ENCODE measurements at places on chromosomes 2 and 18.

GRCh38 chr18:48917579-48918517 is 32.9 kb downstream of the SMAD7 start:
- DNase-seq: no peak

- DNase-seq: no peak
Observed at GRCh38 chr2:210072922-210073509, 70.6 kb downstream of the RPE start.

DNA sequence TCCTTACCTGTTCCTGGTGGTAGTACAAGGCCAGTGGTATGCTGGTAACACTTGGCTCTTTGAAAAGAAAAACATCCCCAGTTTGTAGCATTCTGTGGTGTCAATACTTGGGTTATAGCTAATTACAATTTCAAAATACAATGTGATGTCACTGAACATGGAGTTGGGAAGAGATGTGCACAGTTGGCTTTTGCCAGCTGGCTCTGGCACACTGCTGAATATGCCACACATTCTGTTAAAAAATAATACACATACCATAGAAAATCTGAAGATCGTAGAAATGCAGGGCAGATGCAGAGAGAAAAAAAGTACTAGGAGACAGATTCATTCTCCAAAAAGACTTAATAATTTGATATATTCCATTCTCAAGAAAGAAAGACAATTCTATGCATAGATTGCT is 101.5 kb downstream of the TACR1 start:
- no peak for DNase-seq

GRCh38 chr2:173567493-173567892 is 212.8 kb downstream of the CDCA7 start:
- no peak for DNase-seq
